Articular chondrocyte of knee joint (primary cell): ENCODE measurements at places on chromosomes 6 and 20. TPM values are rescaled to one million over a fixed set of nuclear protein-coding genes. Genes with fewer than 3 reads are reported as not detected.

The MAS1 gene
- total RNA-seq: not detected in 2 replicates

The MYLK4 gene
- total RNA-seq: 0.78 and 0.97 TPM in 2 replicates

The DEF6 gene
- total RNA-seq: 0.86 and 1.3 TPM in 2 replicates

The SLC16A10 gene
- 0.22 and 1.4 TPM in 2 replicates for total RNA-seq

The PRICKLE4 gene
- 0.65 TPM in 1 of 2 replicates, not detected in the other for total RNA-seq

The RIPPLY2 gene
- total RNA-seq: under 0.01 and 0.43 TPM in 2 replicates

The NKX2-4 gene
- not detected in 2 replicates for total RNA-seq

The MYCT1 gene
- total RNA-seq: 0.13 and 0.32 TPM in 2 replicates

The SNRPB2 gene
- total RNA-seq: 62.7 and 63.8 TPM in 2 replicates

The CCN2 gene
- 264 and 598 TPM in 2 replicates for total RNA-seq

The OXT gene
- total RNA-seq: not detected in 2 replicates

The GJA1 gene
- 737 and 974 TPM in 2 replicates for total RNA-seq

The TGM3 gene
- total RNA-seq: 0.39 and 0.43 TPM in 2 replicates

The GSTA3 gene
- total RNA-seq: not detected in 2 replicates
